ENCODE measurements at places on chromosomes 3 and 15.

DNA sequence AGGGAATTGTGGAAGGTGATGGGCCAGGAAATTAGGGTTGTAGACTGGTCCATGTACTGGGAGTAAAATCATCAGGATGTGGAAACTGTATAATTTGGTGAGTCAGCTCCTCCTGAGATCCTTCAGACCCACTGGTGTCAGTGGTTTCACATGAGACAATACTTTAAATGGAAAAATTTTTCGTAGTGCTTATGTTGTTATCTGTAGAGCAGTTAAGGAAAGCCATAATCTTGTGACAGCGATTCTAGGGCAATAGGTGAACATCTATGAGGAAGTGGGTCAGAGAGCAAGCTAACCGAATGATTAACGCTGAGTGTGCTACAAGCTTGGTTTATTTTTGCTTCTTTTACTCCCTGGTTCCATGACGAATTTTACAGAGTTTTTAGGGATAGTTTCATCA lies 200.6 kb downstream of the CADM2 start:
- no peak for DNase-seq

- DNase-seq: no peak
Observed at GRCh38 chr3:181756645-181757297, 45.0 kb downstream of the SOX2 start.

DNA sequence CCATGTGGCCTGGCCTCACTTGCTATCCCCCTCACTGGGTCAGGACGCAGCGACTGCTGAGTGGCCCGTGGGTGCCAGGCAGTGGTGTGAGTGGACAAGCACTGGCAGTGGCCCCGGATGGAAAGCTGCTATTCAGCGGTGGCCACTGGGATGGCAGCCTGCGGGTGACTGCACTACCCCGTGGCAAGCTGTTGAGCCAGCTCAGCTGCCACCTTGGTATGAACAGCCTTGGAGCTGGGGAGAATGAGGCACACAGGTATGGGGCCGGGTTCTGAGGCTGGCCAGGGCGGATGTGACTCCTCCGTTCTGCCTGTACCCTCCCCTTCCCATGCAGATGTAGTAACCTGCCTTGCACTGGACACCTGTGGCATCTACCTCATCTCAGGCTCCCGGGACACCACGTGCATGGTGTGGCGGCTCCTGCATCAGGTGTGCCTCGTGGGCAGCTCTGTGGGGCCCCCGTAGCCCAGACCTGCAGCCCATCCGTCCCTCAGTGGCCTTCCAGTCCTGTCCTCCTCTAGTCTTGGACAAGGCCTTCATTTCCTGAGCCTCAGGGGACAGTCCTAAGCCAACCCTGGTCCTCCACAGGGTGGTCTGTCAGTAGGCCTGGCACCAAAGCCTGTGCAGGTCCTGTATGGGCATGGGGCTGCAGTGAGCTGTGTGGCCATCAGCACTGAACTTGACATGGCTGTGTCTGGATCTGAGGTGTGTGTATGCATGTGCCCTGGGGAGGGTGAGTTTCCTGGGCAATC lies 28.2 kb downstream of the NBEAL2 start:
- no peak for DNase-seq

DNA sequence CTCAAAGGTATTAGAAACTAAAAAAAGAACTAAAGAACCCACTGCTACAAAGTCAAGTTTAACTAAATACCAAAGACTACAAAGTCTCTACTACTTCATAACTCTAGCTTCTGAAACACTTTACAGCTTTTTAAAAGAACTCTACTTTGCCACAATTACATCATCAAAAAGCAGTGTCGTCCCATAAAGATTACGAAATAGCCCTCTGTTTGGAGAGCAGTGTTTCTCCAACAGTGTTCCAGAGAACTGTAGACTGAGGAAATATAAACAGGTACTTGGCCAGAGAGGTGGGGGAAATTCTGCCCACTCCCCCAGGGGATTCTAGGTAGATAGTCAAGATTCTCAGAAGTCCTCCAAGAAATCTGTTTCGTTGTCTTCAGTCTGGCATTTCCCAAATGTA lies 225.6 kb downstream of the PDZRN3 start:
- DNase-seq: no peak

GRCh38 chr3:109548192-109548938 lies 211.0 kb upstream of the DPPA4 start:
- DNase-seq: no peak

DNA sequence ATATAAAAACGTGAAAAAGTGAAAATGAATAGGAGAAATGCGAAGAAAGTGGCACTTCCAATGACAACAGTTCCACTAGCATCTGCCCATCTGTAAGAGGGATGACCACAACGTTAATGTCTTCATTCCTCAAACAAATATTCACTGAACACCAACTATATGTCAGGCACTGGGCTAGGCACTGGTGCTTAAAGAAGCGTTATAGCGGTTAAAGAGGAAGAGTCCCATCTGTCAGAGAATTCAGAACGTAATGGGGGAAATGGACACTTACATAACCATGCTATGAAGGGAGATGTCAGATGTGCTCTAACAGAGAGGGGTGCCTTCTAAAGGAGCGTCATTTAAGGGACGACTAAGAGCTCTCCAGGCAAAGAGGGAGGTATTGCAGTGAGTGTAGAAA lies 8.2 kb downstream of the RUBCN start:
- no peak for DNase-seq

DNA sequence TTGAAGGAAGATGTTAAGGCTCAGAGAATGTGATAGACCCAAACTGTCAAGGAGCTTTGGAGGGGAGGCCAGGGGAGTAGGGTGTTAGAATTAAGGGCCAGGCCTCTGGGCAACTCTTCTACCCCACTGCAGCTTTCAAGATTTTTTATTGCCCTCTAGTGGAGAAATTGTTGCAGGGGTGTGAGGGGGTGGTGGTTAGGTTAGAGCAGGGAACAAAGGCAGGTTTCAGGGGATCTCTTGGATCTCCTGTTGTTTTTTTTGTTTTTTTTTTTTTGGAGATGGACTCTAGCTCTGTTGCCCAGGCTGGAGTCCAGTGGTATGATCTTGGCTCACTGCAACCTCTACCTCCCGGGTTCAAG lies 1.4 kb upstream of the SEC13 start:
- DNase-seq: no peak

DNA sequence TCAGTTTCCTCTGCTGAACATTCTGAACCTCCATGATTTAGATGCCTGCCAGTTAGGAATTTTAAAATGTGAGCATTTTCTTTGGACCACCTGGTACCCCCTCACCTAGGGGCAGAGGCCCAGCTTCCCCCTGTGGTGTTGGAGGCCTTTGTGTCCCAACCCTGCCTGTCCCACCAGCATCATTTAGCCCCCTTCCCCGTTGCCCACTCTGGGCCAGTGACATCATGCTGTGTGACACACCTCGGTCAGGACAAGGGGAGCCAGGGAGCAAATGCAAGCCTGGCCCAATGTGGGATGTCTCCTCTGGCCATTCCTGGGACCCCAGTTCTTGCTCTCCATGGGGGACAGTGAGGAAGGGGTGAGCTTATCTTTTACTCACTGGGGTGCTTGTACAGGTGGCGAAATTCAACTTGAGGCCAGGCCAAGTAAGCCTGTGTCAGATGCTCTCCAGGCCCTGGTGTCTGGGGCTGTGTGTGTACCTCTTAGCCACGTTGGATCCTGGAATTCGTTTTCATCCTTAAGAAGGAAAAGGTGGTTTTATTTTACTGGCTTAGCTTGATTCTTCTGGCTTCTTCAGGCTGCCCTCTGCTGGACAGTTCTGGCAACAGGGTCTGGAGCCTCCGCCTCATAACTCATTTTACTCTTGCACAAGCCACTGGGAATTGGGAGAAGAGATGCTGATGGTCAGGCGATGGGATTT lies 49.7 kb upstream of the MYZAP start:
- no peak for DNase-seq

DNA sequence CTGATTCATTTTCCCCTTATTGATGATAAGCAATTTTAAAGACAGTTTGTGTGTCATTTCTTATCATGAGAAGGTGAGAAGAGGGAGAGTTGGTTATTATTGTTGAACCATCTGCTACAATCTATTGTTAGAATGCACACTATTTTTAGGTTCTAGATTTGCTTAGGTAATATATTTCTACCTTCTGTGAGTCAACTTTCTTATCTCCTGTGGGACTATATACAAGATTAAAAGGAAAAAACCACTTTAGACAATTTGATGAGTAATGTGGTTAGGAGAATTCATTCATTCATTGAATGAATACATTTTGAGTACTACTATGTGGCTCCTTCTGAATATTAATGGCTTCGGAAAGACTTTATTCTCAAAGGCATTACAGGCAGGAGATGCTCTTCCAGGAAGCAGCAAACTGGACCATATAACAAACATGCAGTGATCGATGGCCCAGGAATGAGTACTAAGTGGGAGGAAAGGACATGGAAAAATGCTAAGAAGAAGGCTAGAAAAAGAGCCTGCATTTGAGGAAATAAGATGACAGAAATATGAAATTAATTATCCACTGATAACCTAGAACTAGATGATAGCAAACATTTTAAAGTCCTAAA lies 22.4 kb downstream of the SPTSSB start:
- no peak for DNase-seq

GRCh38 chr3:11629716-11630115 lies 14.0 kb downstream of the VGLL4 start:
- no peak for DNase-seq

GRCh38 chr3:133472242-133472641 lies 72.4 kb downstream of the BFSP2 start:
- DNase-seq: no peak

DNA sequence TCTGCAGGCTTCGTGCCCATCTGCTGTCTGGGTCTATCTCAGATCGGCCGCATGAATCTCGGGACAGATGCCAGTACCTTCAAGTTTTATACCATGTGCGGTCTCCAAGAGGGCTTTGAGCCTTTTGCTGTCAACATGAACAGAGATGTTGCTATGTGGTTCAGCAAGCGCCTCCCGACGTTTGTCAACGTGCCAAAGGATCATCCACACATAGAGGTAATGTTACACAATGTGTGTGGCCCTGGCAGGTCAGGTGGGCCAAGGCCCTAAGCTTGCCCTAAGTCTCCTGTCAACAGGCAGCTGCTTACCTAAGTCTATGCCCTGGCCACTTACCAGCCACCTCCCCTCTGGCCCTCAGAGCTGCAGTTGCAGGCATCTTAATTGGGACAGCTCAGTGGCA lies 324.0 kb upstream of the CHRM5 start:
- DNase-seq: no peak

DNA sequence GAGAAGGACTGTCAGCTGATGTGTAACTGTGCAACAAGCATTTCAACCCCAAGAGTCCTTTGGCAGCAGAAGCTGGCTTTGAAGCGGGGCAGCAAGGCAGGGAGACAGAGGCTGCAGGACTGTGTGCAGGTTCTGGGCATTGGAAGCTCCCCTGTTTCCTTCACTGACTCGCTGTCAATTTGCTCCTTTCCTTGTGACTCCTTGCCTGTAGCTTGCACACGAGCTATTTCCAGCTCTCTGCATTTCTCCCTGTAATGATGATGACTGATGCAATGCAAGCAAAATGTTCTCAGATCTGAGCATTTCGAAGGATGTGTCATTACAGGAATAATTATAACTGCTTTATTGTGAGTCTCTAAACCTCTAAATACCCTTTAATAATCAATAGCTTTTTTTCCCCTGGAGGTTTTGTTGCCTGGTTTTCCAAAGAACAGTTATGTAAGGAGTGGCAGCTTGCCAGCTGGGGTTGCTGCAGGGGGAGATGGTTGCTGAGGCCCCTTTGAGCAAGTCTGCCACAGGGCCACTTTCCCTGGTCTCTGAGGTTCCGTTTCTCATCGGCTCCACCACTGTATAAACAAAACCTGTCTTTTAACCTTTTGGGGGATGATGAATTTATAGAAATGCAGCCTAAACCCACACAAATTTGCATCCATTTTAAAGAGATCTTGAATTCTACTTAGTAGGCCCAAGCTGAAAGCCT lies 2.8 kb downstream of the APOD start:
- no peak for DNase-seq

GRCh38 chr3:60414011-60414410 lies 837.2 kb downstream of the FHIT start:
- DNase-seq: no peak

DNA sequence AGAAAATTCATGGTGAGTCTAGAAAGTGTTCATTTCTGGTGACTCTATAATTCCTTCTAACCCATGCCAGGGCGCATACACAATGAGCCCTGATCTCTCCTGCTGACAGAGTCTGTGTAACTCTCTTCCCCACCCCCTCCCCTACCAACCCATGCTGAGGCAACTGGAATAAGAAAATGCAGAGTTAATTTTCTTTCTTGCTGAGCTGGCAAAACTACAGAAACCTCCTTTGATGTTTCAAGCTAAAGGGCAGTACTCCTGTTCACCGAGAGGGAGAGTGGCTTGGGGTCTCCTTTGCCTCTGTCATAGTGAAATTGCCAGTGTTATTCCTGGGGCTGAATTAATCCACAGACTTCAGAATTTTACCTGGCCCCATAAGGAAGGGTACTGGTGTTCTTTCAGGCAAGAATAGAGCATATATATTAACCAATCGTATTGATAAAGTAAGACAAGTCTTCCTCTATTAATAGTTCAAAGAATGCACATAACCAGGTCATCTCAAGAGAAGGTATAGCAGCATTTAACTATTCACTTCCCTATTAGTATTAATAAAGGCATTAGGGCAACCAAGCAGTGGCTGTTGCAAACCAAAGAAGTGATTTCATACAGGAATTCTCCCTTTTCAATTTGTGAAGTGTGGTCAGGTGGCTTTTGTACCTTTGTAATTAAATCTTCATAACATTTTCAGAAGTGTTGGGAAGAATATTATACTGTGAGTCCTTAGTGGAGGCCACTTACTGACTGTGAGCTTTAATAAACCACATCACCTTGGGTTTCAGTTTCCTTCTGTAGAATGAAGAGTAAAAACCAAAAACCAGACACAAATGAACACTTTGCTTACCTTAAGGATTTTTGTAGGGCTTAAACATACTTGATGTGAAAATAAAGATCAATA lies 4.1 kb downstream of the GAP43 start:
- DNase-seq: no peak

DNA sequence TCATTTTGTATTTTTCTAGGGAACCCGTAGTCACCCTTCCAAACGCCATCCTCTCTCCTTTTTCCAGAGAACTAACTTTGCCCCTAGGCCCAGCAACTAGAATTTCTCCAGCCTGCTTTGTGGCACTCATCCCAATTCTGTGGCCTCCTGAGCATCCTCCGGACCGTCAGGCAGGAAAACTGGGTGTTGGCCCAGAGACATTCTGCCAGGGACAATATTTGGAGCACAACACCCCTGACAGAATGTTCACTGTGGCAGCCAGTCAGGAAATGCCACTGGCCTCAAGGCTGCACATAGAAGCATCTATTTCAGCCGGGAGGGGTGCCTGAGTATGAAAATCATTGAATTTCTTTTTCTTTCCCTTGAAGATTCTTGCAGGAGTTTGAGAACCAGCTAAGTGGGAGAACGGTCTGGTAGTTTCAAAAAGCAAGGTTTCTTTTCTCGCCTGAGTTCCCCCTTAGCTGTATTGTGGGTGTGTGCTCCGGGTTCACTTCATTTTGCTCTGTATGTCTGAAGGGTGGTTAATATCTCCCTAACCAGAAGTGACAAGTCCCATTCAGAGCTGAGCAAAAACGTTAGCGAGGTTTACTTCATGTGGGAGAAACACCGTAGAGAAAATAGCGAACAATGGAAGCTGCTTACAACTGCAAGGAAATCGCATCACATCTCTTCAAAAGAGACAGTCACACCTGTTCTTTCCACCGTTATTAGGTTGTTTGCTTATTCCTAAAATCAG lies 108.1 kb upstream of the TPM1 start:
- DNase-seq: no peak

- DNase-seq: no peak
Observed at GRCh38 chr3:23402728-23403492, 199.8 kb downstream of the UBE2E2 start.

Measured in activated CD8-positive, alpha-beta memory T cell treated with anti-CD3 and anti-CD28 coated beads, Interleukin-2, amount 50 U/mL, for 4 hours (primary cell).